ENCODE measurements at places on chromosomes 3 and 15. TPM values are rescaled to one million over a fixed set of nuclear protein-coding genes. Genes with fewer than 3 reads are reported as not detected.

GRCh38 chr3:177181418-177181817, 15.9 kb downstream of the TBL1XR1 start:
- DNase-seq: no peak

GRCh38 chr3:195823280-195823679, 11.6 kb upstream of the MUC4 start:
- no peak for DNase-seq

DNA sequence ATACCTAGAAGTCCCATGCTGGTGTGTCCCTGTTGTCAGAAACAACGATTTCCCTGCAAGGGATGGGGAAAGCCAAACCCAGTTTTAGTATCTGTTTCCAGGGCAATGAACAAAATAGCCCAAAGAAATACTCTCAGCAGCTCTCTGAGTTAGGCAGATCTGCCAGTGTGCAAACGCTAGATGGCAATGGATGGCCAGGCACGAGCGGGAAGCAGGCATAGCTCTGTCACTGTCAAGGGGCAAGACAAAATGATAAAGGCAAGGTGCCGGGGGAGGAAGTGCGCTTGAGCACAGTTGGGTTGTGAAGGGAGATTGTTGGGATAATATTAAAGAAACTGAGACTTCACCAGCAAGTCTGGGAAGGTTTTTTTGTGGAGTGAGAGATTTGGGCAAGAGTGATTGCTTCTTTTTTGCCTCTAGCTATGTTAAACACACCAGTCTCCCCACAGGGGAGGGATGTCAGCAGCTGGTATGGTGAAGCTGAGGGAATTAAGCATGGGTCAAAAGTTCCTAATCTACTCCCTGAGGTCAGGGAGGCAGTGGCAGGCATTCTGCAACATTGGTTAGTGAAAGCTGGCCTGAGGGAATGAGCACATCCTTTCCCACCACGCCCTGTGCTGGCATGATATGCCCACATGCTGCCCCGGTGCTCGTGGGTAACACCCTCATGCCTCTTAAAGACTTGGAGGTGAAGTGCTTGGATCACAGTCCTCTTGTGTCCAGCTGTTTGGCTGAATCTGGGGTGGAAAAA, 117.5 kb downstream of the PDCD6IP start:
- DNase-seq: peak; percentile 12

DNA sequence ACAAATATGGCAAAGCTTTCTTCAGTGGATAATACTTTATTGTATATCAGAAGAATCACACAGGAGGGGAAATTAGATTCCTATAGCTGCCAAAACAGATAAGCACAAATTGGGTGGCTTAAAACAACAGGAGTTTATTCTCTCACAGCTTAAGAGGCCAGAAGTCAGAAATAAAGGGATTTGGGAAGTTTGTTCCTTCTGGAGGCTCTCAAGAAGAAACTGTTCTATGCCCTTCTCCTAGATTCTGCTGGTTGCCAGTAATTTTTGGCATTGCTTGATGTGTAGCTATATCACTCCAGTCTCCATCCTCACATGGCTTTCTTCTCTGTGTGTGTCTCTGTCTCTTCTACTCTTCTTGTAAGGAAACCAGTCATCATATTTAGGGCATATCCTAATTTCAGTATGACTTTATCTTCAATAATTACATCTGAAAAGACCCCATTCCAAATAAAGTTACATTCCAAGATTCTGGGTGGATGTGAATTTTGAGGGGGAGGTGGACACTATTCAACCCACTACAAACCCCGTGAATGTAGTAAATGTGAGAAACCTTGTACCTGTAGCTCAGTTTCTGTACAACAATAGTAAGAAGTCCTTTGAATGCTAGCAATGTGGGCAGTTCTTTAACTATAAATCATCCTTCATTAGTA, 22.2 kb upstream of the WNT7A start:
- no peak for DNase-seq

GRCh38 chr15:26521130-26521529, 251.7 kb downstream of the GABRB3 start:
- DNase-seq: no peak

- no peak for DNase-seq
These were observed 2.9 kb downstream of the SAMD7 start for GRCh38 chr3:169914321-169914720.

Gene COL8A1
- not detected for total RNA-seq

Gene C3orf22
- total RNA-seq: not detected

Measured in naive thymus-derived CD8-positive, alpha-beta T cell (primary cell).